ENCODE measurements at places on chromosomes 4 and X.

DNA sequence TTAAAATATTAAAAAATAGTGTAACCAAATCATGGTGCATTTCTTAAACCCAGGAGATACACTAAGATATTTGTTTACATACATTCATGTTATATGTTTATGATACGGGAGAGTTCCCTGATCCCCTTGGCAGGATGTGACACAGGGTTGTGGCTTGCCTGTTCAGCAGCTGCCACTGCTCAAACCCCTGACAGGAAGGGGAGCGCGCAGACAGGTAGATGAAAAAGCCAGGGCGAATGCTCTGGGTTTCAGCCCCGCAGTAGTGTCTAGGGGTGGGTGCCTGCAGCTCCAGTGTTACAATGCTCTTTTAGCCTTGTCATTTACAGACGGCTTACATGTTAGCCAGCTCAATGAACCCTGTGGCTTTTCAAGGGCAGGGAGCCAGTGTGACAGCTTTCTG is 1343.8 kb upstream of the IGFBP7 start:
- DNase-seq: no peak

- DNase-seq: no peak
These were observed 23.1 kb upstream of the ARMCX2 start for GRCh38 chrX:101682723-101683122.

DNA sequence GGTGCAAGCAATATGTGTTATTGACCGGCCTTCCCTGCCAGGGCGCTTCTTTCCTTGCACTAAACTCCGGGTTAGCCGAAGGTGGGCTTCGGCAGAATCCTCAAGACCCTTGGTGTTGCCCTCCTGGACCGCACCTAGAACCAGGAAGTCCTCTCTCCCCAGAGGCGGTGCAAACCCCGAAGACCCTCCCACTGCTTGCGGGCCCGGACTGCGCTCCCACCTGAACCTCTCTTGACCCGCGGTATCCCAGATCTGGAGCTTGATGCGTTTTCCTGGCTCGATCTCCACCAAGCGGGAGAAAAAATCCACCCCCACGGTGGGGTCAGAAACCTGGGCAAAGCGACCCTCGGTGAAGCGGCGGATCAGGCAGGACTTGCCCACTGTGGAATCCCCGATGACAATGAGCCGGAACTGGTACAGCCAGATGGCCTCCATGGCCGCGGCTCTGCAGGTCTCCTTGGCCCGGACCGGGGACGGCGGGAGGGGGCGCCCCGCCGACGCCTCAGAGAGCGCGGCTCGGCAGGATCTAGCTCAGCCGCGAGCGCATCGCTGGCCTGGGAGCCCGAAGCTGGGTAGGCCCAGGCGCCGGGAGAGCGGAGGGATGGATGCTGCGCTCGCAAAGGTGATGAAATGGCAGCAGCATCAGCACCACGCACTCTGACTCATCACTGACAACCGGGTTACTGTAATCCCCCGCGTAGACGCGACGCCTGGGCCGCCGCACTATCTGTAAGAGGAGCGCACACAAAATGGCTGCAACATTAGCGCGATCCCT is at the start of gene RAB39B:
Gene RAB39B, minus strand, starts transcription at position 638 of the 775 bp plus-strand sequence. Its CDS starts 203 bp downstream, at position 435.
- DNase-seq: peak; percentile 61

DNA sequence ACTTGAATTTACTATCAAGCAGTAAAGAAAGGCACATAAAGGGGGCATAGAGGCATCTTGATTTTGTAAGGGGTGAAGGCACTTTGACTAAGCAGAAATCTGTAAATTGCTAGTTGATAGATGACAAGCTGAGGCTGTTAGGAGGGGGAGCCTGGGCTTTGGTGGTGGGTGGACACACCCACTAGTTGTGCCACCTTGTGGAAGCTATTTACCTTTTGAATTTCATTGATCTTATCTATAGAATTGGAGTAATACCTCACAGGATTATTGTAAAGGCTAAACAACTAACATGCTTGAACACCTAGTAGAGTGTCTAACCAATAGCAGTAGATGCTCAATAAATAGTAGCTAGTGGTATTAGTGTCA is 142.8 kb upstream of the KCNIP4 start:
- no peak for DNase-seq

GRCh38 chr4:83334425-83335241 is at the start of gene HPSE:
HPSE (minus strand) TSS chr4:83334848; CDS start chr4:83334782, 66 bp downstream.
- peak; percentile 67 for DNase-seq

- no peak for DNase-seq
These were observed 686.0 kb downstream of the STPG2 start for GRCh38 chr4:97457253-97457652.

GRCh38 chr4:99947608-99948007 is 1.2 kb upstream of the DNAJB14 start:
- DNase-seq: no peak

GRCh38 chrX:19886883-19887531 is 393 bp downstream of the SH3KBP1 start:
- no peak for DNase-seq

GRCh38 chr4:2928242-2929176 is 34.7 kb downstream of the NOP14 start:
- DNase-seq: no peak

GRCh38 chr4:153143527-153144348 is 60.5 kb upstream of the TRIM2 start:
- no peak for DNase-seq

- DNase-seq: no peak
These were observed 38.6 kb downstream of the UNC5C start for GRCh38 chr4:95510145-95510544.

DNA sequence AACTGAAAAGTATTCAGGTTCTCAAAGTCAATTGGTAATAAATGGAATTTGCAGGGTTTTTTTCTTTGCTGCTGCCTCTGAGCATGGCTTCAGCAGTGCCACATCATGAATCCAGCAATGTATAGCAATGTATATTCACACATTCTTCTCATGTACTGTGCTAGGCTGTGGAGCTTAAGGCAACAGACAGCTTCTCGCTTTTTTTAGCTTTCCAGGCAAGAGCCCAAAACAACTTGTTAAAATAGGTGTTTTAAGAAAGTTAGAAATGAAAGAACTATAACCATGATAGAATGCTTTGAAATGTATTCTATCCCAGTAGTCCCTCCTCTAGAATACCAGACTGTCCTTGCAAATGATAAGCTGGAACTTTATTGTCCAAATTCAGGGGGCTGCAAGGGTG is 30.4 kb downstream of the SMIM43 start:
- no peak for DNase-seq

DNA sequence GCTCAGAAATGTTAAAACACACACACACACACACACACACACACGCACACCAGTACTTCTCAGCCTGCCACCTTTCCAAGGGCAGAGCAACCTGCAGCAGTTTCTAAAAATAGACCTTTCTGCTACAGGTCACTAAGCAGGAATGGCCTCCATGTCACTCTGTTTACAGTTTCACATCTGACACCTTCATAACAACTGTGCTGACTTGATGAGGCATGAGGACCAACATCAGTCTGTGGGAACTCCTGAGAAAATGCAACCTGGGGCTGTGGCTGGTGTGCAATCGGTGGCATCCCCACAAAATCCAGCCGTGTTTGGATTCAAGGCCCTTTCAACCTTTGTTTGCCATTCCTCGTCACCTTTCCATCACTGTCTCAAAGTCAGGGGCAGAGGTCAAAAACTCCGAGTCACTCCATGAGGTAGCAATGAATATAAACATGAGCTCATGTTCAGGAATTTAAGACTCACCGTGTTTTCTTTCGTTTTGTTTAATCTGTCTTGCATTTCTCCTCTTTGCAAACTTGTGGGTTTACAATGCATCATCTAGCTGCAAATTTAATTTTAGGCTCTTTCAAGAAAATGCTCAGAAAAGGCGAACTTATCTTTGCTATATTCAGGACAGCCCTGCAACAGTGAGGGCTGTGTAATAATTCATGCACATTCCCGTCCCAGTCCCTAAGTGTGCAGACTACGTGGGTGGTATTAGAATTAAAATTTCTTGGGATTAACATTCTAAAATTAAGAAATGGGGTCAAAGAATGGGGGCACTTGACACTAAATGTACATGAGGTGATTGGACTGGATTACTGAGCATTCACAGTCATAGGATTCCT is 135.3 kb downstream of the SHROOM3 start:
- no peak for DNase-seq

- DNase-seq: no peak
These were observed 1053.0 kb upstream of the IGFBP7 start for GRCh38 chr4:58163156-58163555.

DNA sequence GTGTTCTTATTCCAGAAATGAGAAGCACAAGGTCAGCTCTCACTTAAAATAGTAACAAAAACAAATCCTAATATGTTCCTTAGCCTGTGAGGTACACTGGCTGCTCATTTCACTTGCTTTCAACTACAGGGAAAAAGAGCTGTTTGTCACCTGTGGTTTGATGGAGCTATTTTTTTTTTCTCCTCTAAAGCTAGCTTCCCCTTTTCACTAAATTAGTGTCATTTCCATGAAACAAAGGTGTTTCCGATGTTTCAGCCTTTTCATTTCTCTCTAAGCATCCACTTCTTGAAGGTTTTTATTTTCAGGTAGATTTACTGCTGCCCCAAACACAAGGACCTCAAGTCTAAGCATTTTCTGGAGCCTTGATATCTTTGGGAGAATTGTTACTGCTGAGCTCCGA is 148.6 kb downstream of the RBMX2 start:
- DNase-seq: no peak

GRCh38 chr4:54089875-54090274 is 10.1 kb upstream of the GSX2 start:
- DNase-seq: no peak

GRCh38 chrX:675279-675954 is 44.8 kb downstream of the SHOX start:
- DNase-seq: no peak

DNA sequence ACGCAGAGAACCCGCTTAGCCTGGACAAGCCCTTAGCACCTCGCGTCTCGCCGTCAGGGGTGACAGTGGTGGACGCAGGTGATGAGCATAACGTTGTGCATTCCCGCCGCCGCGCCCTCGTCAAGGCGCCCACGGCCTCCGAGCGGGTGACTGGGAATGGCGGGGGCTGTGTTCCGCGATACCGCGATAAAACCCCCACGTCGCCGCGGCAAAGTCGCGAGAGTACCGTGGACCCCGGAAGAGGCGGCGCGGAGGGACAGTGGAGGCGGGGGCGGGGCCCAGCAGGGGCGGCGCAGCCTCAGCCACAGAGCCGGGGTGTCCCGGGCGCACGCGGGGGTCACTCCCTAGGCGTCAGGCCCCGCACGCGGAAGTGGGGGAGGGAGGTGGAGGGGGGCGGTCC is 53.8 kb downstream of the ZFYVE28 start:
- DNase-seq: peak; percentile 45

DNA sequence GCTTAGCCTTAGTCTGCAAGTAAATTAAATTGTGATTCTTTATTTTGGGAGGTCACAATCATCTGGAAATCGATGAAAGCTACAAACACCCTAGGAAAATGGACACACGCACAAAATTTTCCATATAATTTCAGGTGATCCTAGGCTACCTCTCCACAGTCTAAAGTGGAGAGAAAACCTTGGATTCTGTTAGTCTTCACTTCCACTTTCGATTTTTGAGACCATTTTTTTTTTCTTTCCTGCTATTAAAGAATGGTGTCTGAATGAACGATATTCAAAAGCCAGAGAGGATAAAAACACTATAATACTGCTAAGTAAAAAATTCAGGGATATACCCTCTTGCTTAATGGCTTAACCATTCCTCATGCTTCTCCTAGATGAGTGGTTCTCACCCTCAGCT is 1.7 kb downstream of the FBXL5 start:
- no peak for DNase-seq

DNA sequence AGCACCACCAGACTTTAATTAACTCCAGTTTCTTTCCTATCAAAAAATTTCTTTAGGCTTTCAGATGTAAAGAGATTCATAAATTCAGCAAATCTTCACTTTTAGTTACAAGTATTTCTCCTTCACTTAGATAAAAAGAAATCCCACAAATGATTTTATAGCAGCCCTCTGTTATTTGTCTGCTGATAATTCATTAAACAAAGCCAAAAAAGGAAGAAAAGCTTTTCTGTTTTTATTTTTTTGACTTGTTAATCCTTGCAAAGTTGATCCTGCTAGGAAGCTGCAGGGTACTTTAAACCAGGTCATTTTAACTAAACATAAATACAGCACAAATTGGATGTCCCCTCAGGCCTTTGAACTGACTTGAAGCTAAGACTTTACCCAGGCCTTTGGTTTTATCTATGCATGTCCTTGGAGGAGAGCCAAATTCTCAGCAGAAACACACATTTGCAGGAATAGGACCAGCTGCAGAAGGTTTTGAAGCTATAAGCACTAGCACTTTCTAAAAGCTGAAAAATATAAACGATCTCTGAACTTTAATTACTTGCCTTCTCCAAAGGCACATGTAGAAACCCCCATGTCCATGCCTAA is 57.5 kb downstream of the PCDH18 start:
- no peak for DNase-seq

GRCh38 chrX:103626855-103627254 is 1.9 kb upstream of the TCEAL1 start:
- DNase-seq: no peak

DNA sequence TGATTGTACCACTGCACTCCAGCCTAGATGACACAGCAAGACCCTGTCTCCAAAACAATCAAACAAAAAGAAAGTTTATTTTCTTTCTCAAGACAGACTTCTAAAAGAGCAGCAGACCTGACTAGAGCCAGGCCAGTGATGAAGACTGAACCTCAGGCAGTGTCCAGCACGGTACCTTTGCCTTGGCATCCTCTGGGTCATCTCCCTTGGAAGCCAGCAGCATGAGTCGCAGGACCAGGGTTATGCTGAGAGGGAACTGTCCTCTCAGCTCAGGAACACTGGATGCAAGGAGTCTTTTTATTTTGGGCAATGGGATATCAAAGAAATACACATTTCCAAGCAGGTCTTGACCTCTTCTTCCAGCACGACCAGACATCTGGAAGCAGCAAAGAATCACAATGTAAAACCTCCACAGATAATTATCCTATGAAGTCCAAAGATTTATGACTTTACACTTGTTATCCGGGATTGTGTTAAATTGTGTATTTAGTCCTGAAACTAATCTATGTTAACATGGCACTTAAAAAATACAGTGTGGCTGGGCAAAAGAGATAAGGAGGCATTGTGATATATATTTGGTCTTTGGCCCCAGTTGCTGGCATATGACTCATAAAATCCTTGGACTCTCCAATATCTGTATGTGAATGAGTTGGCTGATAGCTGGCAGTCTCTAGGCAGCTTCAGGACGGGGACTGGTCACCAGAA is 66.0 kb upstream of the DDX60 start:
- DNase-seq: no peak

- DNase-seq: no peak
These were observed 38.8 kb downstream of the PALLD start for GRCh38 chr4:168535689-168536088.

DNA sequence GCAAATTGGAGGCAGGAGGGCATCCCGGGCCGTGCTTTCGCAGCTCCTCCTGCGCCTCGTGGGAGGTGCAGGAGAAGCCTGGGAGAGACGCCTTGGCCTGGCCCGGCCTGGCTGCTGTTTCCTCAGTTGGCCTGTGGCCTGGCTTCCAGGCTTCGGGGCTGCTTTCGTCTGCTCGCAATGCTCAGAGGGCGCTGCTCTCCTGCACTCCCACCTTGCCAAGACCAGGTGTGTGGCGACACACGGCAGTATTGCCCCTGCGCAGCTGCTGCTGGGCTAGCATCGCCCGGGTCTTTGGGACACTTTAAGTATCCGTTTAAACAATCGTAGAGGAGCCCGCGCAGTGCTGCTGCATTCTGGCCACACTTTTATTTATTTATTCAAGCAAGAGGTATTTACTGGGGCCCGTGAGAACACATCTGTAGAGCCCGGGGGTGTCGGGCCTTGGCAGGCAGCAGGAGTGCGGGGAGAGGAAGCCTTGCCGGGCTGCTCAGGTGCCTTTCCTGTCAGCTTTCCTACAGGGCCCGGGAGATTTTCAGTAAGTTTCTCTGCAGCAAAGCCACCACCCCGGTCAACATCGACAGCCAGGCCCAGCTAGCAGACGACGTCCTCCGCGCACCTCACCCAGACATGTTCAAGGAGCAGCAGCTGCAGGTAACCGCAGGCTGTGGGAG is 26.2 kb upstream of the HGFAC start:
- no peak for DNase-seq
